ENCODE measurements at places on chromosomes 12 and 14.
A peak's percentile ranks its signal among the peaks of the same experiment; 100 is the strongest.

- DNase-seq = peak; percentile 51
These were observed 1264.0 kb downstream of the TMEM121 start for GRCh38 chr14:106790189-106791036.

DNA sequence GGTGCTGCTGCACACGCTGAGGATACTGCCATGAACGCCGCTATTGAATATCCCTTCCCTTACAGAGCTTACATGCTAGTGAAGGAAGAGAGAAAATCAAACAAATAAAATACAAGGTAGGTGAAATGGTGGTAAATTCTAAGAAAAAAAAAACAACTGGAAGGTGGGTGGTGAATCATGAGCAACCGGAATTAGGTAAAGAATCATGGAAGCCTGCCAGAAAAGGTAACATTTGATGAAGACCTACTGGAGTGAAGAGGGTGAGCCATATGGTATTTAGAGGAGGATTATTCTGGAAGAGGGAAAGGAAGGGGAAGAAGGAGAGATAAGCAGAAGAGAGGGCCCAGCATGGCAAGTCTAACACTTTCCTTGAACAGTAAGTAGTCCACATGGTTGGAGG, 76.1 kb downstream of the LRIG3 start:
- DNase-seq = no peak

- DNase-seq = no peak
These were observed 3.2 kb downstream of the KRR1 start for GRCh38 chr12:75508159-75508558.

DNA sequence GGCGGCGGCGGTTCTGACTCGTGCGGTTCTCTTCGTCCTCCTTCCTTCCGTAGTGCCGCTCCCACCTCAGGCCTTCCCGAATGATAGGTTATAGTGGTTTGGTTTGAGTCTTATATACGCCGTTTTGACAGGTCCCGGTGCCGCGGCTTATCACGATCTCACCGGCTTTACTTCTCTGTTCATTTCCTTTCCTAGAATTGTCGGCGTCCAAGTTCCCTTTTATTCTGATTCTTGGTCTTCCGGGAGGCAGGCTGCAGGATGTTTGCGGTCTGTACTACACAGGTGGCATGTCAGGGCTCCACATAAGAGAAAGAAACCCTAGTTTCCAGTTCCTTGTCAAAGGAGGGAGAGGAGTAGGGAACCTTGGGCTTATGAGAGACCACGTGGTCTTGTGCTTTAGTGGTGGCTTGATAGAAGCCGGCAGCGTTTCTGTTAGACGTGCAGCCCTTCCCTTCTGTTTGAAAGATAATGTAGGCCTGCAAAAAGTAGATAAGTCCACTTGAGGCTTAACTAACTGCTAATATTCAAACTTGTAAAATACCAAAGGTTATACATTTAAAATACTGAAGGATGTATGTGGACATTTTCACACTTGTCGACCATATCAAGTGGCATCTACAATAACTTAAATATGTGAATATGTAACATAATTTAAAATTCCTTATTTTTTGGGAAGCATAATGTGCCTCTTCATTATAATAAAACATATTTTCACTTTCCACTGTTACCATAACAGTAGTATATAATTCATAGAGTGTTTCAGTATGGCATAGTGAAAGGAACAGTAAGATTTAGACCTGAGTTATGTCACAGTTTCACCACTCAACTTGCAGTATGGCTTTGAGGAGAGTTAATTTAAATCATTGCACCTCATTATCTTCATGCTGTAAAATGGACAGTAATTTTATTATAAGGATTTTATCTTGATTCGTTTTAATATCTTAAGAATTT, 804 bp downstream of the USP15 start:
- no peak for DNase-seq

DNA sequence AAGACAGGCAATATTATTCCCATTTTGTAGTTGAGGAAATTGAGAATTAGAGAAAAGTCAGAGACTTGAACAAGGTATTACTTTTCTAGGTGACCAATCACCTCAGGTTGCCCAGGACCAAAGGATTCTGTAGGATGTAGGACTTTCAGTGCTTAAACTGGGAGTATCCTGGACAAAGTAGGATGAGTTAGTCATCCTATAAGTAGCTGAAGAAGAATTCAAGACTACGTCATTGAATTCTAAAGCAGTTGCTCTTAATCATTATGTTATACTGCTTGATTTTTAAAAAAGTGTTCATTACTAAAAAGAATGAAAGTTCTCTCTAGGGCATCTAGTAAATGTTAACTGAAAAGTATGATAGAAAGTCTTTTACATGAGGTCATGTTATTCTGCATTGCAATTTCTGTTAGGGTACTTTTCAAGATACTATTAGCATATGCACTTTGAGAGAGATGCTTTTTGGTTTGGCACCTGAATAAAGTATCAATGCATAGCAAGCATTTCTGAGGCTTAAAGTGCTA, 101.7 kb downstream of the RTN1 start:
- no peak for DNase-seq

- DNase-seq = no peak
These were observed 23.7 kb downstream of the SPRING1 start for GRCh38 chr12:116714175-116714574.

- no peak for DNase-seq
These were observed 170.1 kb upstream of the FRMD6 start for GRCh38 chr14:51481643-51482042.

- DNase-seq = no peak
These were observed 11.5 kb upstream of the CABP1 start for GRCh38 chr12:120628919-120629318.

- no peak for DNase-seq
These were observed 114.8 kb downstream of the PLXNC1 start for GRCh38 chr12:94263011-94263811.

GRCh38 chr14:33435911-33436689, 497.4 kb downstream of the NPAS3 start:
- DNase-seq = no peak

GRCh38 chr12:86948851-86949250, 692.7 kb upstream of the MGAT4C start:
- DNase-seq = no peak

DNA sequence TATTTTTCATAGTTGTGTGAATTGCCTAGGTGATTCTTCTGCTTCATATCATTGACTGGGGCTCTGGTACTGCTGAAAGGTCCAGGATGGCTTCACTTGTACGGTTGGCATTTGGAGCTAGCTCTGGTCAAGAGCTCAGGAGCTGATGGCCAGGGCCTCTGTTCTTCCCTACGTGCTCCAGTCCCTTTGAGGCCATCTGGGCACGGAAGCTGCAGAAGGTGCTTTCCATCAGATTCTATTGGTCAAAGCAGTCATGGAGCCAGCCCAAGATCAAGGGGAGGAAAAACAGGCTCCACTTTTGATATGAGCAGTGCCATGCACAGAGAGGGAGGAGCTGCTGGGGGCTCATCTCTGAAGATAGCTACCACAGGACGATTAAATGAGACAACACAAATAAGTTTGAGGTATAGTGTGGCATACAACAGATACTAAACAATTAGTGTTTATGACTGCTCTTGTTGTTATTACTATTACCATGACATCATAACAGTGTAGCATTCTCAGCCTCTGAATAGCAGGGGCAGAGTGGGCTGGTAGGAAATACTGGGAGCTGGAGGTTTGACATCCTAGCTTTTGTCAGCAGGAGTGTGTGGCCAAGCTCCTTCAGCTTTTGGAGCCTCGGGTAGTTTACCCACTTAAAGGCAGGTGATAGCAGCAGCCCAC, 10.4 kb downstream of the KRT83 start:
- DNase-seq = no peak

GRCh38 chr12:124747426-124748161, 116.1 kb downstream of the SCARB1 start:
- DNase-seq = no peak

DNA sequence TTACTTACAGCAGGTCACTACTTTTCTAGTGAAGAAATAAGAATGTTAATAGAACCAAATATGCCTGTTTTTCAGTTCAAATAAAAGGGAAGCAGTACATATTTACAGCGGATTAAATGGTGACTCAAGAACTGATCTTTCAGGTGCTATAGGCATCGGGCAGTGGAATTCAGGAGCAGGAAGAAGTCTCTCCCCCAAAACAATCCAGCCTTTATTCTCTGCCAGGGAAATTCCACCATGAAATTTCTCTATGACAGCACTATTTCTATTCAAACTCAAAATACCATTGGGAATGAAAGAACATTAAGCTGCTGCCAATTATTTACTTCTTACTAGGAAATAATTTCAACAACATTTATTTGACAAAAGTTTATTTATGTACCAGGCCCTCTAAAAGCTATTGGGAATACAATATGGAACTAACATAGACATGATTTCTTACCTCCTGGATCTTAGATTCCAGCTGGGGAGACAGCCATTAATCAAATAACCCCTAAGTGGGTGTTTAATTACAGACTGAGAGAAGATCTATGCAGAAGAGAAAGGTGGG, 60.3 kb upstream of the KRR1 start:
- no peak for DNase-seq

GRCh38 chr12:117865505-117865904, 103.3 kb downstream of the KSR2 start:
- DNase-seq = no peak

DNA sequence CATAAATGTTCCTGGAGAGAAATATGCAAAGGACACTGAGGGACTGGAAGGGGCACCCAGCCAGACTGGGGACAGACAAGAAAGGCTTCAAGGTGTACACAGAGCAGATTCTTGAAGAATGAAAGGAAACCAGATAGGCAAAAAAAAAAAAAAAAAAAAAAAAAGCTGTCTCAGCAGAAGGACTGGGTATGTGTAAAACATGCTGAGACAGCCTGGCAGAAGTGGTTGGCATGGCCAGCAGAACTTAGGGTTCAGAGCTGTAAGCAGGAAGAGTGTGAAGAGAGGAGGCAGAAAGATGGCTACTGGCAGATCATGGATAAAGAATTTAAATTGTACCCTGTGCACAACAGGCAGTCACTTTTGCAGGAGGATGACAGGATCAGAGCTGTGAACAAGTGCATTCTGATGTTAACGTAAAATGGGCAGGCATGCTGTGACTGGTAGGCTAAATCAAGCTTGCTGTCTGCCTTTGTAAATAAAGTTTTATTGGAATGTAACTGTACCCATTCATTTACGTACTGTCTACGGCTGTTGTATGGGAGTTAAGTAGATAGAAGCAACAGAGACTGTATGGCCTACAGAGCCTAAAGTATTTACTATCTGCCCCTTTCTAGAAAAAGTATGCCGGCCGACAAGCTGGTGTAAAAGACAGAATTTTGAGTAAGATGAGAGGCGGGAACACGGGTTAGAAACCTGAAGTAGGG, 42.2 kb downstream of the UBR7 start:
- no peak for DNase-seq

DNA sequence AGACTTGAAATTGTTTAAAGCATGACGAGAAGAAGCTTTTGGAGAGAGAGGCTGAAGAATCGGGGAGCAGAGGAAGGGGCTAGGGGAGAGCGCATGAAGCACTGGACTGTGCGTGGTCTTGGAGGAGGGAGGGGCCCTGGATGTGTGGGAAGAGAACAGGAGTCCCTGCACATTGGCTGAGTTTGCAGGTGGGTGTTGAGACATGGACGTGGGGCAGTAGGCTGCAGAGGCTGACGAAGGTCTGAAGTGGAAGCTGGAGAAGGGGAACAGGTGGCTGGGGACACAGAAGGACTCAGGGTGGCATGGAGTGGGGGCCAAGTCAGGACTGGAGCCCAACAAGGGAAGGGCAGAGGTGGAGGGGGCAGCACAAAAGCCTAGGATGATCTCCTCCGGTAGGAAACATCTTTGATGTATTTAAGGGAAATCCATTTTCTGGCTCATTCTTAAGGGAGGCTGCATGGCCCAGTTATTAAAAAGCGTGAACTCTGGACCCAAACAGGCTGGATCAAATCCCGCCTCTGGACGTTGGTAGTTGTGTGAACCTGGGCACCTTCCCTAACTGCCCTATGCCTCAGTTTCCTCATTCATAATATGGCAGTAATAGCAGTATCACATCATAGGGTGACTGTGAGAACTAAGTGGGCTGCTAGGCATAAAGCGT, 29.0 kb downstream of the ADGRD1 start:
- DNase-seq = no peak

GRCh38 chr14:87896393-87897380, 96.3 kb downstream of the GALC start:
- no peak for DNase-seq

- no peak for DNase-seq
These were observed 11.7 kb upstream of the SLC17A8 start for GRCh38 chr12:100345020-100345767.

- no peak for DNase-seq
These were observed 9.1 kb upstream of the FBXL14 start for GRCh38 chr12:1603269-1603993.

GRCh38 chr12:131710464-131711457, at the start of gene SFSWAP:
Gene SFSWAP (plus strand): TSS chr12:131711090. CDS start chr12:131711230, 140 bp downstream.
- peak; percentile 43 for DNase-seq

DNA sequence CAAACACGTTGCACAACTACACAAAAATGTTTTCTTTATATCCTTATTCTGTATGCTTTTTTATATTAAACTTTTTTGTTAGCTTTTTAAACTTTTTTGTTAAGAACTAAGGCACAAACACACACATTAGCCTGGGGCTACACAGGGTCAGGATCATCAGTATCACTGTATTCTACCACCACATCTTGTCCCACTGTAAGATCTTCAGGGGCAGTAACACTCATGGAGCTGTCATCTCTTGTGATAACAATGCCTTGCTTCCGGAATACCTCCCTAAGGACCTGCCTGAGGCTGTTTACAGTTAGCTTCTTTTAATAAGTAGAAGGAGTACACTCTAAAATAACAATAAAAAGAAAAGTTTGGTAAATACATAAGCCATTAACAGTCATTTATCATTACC, 42.2 kb downstream of the PLEKHA5 start:
- no peak for DNase-seq

GRCh38 chr14:105761842-105762241, 235.5 kb downstream of the TMEM121 start:
- no peak for DNase-seq

GRCh38 chr12:30930238-30930637, 3.7 kb downstream of the TSPAN11 start:
- no peak for DNase-seq

- no peak for DNase-seq
These were observed 264.0 kb downstream of the EGLN3 start for GRCh38 chr14:33686856-33687255.

GRCh38 chr12:121495746-121496145, 85.1 kb downstream of the KDM2B start:
- DNase-seq = no peak

DNA sequence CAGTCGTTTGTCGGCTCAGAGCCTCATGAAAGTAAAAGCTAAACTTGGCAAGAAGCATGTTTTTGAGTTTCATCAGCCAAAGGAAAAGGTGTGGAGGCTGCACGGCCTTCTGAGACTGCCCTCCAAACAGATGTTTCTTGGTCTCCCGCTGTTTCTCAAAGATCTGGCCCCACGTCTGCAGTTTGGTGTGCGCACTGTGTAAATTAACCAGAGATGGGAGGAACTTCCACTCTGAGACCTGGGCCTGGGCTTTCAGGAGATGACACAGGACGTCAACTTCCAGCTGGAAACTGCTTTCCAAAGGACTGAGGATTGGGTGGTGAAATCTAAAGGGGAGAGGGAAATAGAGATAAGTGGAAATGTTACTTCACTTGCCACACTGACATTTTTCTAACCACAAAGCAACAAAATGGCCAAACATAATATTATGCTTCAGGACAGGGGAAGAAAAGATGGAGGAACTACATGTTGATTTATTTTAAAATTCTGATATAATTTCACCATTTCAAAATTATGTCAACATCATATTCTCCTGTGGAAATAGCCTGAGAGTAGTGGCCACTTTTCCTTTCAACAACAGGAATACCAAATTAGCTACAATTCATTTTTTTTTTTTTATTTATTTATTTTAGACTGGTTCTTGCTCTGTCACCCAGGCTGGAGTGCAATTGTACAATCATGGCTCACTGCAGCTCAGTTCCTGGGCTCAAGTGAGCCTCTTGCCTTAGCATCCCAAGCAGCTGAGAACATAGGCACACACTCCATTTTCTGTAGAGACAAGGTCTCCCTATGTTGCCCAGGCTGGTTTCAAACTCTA, 27.6 kb downstream of the KICS2 start:
- no peak for DNase-seq

Measured in T-helper 2 cell (primary cell).